DMS 273 treated with DMSO at 0.1 percent for 48 hours (cell line): ENCODE measurements at places on chromosomes 16 and 17.

GRCh38 chr16:22787466-22788192 is 26.3 kb upstream of the HS3ST2 start:
- DNase-seq = no peak

GRCh38 chr17:16886655-16887322 is 85.1 kb downstream of the TNFRSF13B start:
- DNase-seq = no peak

- DNase-seq = no peak
Observed at GRCh38 chr16:48052731-48053417, 102.9 kb downstream of the ABCC12 start.

DNA sequence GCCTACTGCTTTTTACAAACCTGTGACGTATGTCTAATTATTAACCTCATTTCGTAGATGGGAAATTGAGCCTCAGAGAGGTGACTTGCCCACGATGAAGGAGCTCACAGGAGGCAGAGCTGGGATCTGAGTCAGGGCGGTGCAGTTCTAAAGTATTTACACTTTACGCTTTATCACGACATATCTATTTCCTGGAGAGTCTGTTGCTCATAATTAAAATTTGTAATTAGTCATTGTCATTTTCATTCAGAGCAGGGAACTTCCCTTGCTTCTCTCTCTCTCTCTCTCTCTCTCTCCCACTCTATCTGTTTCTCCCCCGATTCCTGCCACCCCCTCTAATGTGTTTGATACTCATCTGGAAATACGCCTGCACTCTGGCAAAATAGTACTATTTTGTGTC is 5.9 kb downstream of the SLC5A11 start:
- no peak for DNase-seq

- no peak for DNase-seq
Observed at GRCh38 chr16:31188450-31189411, 8.8 kb downstream of the FUS start.

GRCh38 chr17:65918916-65919315 is 273.0 kb downstream of the CEP112 start:
- DNase-seq = no peak

- DNase-seq = peak; percentile 76
Observed at GRCh38 chr17:50199803-50200456, 1.5 kb downstream of the COL1A1 start.

GRCh38 chr17:80395402-80396151 is 19.4 kb upstream of the ENDOV start:
- no peak for DNase-seq

DNA sequence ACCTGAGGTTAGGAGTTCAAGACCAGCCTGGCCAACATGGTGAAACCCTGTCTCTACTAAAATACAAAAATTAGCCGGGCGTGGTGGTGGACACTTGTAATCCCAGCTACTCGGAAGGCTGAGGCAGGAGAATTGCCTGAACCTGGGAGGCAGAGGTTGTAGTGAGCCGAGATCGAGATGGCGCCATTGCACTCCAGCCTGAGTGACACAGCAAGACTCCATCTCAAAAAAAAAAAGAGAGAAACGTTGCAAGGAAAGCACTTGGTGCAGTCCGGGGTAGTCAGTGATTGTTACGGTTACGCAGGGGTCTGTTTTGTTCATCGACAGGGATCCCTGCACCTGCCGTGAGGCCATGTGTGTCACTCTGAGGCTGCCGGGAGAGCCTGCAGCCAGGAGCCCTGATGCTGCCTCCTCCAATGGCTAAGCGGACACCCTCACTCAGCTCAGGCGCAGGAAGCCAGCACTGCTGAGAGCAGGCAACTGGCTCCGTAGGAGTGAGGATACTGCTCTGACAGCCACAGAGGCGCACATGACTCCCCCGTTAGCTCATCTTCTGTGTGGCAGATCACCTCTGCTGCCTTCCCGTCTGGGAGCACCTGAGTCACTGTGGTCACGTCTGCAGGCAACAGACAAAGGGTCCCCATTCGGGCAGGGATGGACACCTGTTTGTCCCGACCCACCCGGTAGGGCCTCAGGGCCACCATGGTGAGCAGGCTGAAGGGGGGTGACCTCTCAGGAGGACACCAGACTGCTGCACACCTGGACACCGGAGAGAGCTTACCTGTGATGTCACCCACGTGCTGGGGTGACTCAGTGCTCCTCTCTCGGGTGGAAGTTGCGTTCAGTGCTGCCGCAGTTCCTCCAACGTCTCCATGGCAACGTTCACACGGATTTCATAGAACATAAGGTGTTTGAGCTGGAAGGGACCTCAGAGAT is 5.2 kb upstream of the RAB26 start:
- DNase-seq = no peak

- DNase-seq = no peak
Observed at GRCh38 chr16:25107466-25107792, 4.1 kb upstream of the LCMT1 start.

GRCh38 chr17:48615047-48615962 is at the start of gene HOXB8:
TSS of gene HOXB8 (minus strand) at chr17:48615292. CDS start at chr17:48614704, 588 bp downstream.
- no peak for DNase-seq

GRCh38 chr17:79095345-79096055 is 20.9 kb downstream of the ENGASE start:
- DNase-seq = no peak

DNA sequence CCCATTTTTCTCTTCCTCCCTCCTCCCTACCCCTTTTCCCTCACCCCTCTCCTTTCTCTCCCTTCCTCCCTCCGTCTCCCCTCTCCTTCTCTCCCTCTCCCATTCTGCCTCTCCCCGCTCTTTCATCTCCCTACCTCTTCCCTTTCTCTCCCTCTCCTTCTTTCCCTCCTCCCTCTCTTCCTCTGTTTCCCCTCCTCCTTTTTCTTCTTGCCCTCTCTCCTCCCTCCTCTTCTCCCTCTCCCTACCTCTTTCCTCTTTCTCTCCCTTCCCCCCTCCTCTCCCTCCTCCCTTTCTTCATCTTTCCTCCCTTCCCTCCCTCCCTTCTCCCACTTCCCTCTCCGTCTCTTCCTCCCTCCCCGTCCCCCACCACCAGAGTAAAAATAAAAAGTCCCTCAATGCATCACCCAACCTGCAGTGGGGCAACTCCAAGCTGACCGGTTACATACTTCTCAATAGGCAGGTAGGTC is 10.4 kb downstream of the CHD9NB start:
- no peak for DNase-seq

DNA sequence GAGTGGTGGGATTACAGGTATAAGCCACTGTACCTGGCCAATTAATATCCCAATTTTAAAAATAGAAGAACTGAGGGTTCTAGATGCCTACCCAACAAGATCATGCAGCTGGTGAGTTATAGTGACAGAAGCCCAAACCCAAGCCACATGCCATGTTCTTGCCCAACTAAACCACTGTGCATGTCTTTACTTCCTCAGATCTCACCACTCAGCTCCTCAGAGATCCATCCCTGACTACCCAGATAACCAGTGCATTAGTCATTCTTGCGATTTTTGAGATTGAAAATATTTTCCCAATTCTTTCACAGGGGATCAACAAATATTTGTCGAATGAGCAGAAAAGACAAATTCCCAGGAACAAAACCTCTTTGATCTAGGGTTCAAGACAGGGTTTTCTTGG is 303.1 kb downstream of the CBLN1 start:
- no peak for DNase-seq

- no peak for DNase-seq
Observed at GRCh38 chr17:5874486-5874885, 195.7 kb upstream of the WSCD1 start.

DNA sequence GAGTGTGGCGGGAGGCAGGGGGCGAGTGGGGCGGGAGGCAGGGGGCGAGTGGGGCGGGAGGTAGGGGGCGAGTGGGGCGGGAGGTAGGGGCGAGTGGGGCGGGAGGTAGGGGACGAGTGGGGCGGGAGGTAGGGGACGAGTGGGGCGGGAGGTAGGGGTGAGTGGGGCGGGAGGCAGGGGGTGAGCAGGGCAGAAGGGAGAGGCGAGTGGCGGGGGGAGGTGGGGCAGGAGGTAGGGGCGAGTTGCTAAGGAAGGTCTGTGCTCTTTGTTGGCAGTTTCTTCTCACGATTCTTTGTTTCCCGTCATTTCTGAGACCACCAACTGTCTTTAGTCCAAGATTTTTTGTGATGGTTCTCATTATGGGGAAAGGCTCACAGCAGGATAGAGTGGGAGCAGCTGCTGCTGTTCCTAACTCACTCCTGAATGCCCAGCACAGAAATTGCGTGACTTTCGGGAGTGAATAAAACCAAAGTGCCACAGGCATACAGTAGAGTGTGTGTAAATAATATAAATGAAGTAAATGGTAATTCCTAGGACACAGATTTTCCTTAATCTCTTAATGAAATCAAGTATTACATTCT is 44.7 kb downstream of the COG7 start:
- no peak for DNase-seq

- DNase-seq = no peak
Observed at GRCh38 chr16:10835281-10835931, 16.8 kb upstream of the TVP23A start.

GRCh38 chr17:40129498-40129897 is 7.7 kb downstream of the MSL1 start:
- DNase-seq = no peak

DNA sequence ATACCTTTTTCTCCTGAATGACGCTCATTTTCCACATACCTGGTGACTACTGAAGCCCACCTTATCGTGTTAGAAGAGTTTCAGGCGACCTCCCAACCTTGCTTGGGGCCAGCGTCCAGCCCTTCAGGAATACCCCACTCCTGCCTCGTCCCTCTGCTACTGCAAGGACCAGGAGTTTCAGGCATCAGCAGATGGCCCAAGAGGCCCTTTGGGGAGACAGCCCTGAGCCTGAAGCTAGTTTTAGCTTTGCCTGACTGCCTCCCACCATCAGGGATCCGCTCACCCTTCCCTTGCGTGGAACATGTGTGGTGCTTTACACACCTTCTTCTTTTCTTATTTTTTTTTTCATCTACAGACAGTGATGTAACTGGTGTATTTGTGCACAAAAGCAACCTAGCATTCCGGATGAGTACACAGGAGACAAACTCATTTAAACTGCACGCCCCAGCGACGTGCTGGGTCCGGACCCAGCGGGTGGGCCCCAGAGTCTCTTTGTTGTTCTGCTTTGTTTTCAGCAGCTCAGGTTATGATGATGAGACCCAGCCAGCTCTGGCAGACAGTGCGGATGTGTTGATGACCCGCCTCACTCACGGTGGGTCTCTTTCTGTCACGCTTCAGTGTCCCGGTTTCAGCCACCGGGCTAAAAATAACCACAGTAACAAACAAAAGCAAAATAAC is 242.4 kb downstream of the C16orf95 start:
- no peak for DNase-seq

GRCh38 chr16:81686391-81687130 is 92.5 kb upstream of the PLCG2 start:
- DNase-seq = no peak

GRCh38 chr17:37197336-37197735 is 178.4 kb upstream of the C17orf78 start:
- DNase-seq = no peak

GRCh38 chr17:69733171-69734012 is 318.9 kb downstream of the MAP2K6 start:
- DNase-seq = peak; percentile 42

DNA sequence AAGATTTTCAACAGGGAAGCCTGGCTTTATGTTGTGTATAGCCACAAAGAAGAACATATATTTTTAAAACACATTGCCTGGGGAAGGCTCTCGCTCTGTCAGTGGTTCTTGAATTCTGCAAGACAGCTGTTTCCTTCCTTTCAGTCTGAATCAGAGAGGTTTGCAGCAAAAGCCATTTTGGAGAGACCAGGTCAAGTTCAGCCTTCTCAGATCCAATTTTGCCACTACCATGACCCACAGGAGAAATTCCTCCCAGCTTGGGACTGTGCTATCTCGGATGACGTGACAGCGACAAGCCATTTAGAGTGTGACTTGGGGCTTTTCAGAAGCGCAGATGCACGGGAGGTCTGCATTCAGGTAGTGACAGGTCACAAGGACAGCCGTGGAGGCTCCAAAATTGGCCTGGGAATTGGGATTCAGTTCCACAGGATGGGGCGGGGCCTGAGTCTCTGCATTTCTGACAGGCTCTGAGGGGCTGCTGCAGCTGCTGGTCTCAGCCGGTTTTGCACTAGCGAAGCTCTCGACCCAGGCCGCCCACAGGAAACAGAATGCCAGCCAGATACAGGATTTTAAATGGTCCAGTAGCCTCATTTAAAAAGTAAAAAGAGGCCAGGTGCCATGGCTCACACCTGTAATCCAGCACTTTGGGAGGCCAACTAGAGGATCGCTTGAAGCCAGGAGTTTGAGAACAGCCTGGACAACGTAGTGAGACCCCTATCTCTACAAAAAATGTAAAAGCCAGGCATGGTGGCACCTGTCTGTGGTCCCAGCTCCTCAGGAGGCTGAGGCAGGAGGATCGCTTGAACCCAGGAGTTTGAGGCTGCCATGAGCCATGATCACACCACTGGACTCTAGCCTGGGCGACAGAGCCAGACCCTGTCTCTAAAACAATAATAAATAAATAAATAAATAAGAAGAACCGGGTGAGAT is 196.6 kb upstream of the CIBAR2 start:
- no peak for DNase-seq

DNA sequence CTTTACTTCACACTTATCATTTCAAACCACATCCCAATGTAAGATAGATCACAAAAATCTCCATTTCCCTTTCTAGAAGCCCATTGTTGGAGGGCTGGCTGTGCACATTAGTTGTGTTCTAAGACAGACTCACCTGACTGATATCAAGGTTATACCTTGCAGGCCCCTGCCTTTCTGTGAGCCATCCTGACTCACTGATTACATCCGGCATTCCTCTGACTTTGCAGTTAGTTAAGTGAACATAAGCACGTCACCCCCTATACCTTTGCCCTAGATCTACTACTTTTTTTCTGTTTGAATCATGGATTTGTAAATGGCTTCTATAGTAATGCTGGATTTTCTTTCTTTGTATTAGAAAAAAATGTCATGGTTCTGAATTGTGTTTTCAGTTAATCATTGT is 78.3 kb downstream of the TANGO6 start:
- DNase-seq = no peak

GRCh38 chr17:43328650-43329049 is 70.1 kb upstream of the ARL4D start:
- DNase-seq = no peak

DNA sequence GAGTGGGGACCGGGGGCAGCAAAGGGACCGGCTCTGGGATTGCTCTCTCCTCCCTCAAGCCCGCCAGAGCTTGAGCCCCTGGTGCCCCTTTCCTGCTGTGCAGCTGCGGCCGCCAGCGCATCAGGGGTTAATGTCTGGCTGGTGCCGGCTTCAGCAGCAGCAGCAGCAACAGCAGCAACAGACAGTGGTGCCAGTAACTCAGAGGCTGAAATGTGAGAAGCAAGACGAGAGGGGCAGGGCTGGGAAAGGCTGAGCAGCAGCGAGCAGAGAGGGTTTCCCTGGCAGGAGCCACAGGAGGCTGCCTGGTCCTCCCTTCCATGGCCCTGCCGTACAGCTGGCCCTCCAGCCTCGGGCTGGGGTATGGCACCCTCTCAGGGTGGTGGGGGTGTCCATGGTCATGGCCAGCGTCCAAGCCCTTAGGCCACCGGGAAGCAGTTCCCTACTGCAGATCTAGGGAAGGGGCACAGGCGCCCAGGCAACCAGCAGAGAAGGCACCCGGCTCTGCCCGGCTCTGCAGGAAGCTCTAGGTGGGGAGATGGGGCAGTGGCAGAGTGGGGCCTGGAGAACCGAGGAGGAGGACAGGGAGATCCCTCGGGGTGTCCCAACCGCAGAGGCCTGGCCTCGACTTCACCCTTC is 21.1 kb upstream of the TFAP4 start:
- DNase-seq = peak; percentile 67

- DNase-seq = peak; percentile 74
Observed at GRCh38 chr17:77374170-77374936, 233.6 kb downstream of the SEC14L1 start.
